ENCODE measurements at places on chromosomes 4 and X.

DNA sequence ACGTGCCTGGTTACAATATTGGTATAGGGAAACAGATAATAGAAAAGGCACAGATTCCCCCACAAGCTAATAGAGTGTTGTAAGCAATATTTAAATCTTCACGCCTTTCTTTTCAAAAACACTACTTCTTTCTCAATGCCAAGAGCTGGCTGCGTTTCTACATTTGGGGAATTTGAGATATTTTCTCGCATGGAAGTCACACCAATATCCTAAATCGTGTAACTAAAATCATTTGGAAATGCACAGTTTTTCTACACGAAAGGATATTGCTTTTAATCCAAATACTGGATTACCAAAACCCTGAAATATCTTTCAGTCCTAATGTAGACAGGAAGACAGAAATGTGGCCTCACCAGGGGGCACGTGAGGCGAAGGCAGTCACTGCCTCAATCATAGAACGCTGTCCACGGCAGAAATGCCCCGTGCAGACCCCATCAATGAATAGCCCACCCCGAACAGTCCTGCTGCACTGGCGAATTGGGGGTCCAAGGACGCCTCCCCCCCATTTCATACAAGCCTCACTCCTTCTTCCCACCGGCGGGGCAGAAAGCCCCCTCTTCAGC lies 106.6 kb downstream of the NSUN7 start:
- DNase-seq, result peak; percentile 40

DNA sequence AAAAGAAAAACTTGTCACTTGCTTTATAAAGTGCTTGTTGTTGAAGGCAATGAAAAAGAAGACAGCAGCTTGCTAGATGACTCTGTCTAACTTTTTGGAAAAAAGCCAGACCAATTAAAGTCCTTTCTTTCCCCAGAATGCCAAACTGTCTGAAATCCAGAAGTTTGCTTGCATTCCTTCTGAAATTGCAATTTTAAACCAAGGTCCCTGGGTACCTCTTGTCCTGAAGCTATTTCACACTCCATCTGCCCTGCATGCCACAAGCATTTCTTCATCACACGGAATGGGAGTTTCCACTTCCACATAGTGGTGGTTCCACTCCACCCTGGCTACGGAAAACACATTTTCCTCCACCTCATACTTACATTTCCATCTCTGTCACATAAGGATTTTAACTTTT lies 101.0 kb downstream of the PAPSS1 start:
- no peak for DNase-seq

DNA sequence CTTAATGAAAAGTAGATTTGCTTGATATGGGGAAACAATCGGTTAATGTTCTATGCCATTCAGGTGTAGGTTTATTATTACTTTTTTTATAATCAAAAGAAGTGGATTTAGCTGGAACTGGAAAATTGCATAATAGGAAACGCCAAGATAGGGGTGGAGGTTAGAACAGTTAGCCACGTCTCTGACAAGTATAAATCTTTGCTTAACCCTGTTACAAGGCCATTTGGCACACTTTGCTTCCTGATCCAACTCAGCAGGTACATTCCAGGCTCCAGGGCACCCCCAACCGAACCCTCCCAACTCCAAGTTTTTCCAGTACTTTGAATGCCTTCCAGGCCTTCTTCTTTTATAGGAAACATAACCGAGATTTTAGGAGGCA lies 50.6 kb upstream of the ACSL4 start:
- DNase-seq, result no peak

DNA sequence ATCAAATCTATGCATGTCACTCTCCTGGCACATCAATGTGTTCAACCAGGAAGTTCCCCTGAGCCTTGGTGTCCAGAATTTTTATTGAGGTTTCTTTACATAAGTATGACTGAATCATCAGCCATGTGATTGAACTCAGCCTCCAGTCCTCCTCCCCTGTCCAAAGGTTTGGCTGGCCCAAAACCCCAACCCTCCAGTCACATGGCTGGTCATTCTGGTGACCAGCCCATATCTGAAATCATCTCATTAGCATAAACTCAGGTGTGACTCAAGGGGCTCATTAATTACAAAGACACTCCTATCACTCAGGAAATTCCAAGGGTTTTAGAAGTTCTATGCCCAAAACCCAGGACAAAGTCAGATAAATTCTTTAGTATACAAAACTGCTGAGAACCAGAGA lies 20.6 kb upstream of the SUPT20HL2 start:
- DNase-seq, result no peak

- DNase-seq, result no peak
Measured at GRCh38 chr4:77349796-77350195, 192.8 kb downstream of the CCNG2 start.

DNA sequence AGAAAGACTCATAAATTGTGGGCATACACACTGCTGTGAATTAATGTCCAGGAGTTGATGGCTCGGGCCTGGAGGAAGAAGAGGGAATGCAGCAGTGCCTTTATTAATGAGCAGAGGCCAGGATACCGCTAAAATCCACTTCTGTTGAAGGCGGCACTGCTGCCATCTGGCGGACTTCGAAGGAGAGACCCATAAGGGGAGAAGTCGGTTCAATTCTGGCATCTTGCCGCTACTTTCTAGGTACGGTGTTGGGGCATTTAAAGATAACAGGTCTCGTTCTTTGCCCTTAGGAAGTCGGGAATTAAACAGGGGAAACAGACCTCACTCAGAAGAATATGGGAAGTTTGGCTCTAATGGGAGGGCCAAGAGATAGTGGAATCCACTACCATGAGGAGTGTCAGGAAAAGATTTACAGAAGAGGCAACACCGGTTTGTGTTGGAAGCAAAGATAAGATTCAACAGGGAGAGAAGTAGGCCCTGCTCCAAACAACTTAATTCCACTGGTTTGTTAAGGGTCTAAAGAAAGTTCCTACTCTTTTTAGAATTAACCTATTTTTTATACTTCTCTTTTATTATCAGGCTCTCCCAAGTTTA lies 133.6 kb upstream of the GIMD1 start:
- peak; percentile 70 for DNase-seq

DNA sequence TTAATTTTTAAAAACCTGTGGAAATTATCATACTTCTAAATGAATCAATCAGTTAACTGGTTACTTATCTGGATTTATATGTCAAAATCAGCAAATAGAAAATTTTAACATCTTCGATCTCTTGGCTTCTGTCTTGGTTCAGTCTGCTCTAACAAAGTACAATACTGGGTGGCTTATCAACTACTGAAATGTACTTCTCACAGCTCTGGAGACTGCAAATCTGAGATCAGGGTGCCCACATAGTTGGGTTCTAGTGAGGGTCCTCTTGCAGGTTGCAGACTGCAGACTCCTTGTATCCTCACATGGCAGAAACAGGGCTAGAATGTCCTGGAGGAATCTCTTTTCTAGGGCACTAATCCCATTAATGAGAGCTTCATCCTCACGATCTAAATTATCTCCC lies 1851.6 kb upstream of the TENM3 start:
- no peak for DNase-seq

DNA sequence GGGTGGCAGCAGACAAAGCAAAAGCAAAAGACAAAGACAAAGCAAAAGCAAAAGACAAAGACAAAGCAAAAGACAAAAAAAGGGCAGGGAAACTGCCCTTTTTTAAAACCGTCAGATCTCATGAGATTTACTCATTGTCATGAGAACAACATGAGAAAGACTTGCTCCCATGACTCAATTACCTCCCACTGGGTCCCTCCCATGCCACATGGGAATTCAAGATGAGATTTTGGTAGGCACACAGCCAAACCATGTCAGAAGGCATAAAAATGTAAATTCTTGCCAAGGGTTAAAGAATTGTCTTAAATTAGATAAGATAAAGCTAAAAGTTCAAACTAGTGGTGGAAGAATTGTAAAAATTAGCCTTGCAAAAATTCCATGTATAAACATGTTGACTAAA lies 419.7 kb downstream of the TRAM1L1 start:
- no peak for DNase-seq

DNA sequence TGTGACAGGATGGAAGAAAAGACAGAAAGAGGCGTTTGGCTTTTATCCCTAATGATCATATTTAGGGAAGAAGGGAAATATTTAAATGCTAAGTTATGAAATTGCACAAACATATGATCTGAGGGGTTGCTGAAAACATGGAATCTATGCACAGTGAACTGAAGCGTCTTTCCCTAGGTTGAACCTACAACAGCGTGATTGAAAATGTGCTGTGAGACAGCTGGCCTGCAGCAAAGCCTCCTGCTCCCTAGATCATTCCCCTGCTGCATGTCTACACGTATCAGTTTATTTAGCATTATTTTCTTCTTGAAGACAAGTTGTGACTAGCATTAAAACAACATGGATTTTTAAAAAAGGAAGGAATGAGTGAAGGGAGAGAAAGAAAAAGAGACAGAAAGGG lies 272.5 kb upstream of the TRAM1L1 start:
- no peak for DNase-seq

GRCh38 chrX:110086162-110086915 lies 83.4 kb downstream of the TMEM164 start:
- DNase-seq, result no peak

- no peak for DNase-seq
Measured at GRCh38 chrX:72071213-72071612, 60.5 kb downstream of the RTL5 start.

GRCh38 chr4:184972991-184973390 lies 45.3 kb upstream of the HELT start:
- DNase-seq, result no peak

DNA sequence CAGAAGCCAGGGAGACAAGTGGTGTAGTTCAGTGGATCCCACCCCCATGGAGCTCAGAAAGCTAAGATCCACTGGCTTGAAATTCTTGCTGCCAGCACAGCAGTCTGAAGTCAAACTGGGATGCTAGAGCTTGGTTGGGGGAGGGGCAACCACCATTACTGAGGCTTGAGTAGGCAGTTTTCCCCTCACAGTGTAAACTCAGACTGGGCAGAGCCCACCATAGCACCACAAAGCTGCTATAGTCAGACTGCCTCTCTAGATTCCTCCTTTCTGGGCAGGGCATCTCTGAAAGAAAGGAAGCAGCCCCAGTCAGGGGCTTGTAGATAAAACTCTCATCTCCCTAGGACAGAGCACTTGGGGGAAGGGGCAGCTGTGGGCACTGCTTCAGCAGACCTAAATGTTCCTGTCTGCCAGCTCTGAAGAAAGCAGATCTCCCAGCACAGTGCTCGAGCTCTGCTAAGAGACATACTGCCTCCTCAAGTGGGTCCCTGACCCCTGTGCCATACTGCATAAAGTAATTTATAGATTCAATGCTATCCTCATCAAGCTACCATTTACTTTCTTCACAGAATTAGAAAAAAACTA lies 163.2 kb downstream of the HHIP start:
- no peak for DNase-seq

DNA sequence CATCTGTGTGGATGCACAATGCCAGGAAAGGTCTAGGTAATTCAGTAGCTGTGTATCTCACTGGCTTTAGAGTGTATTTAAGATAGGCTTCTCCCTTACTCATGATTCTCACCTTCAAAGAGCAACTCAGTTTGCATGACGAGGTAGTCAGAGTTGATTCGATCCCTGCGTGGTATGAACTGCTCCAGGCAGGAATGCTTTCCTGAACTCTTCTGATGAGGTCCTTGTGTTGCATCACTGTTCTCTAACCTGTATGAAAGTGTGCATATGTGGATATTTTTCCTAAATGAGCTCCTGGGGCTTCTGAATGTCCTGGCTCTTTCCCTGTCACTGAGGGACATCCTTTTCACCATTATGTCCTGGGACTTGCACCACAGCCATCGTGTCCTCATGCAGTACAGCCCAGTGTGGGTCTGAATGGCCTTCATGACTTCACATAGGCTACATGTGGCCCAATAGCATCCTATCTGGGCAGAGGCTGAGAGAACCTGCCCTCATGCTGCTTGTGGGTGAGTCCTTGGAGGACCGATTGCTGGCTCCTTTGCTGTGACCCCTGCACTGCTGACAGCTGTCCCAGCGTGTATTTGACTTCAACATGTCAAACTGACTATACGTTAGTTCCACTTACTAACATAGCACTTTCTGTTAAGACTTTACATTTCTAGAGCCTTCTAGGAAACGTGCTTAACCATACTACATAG lies 65.3 kb upstream of the WDR1 start:
- no peak for DNase-seq

DNA sequence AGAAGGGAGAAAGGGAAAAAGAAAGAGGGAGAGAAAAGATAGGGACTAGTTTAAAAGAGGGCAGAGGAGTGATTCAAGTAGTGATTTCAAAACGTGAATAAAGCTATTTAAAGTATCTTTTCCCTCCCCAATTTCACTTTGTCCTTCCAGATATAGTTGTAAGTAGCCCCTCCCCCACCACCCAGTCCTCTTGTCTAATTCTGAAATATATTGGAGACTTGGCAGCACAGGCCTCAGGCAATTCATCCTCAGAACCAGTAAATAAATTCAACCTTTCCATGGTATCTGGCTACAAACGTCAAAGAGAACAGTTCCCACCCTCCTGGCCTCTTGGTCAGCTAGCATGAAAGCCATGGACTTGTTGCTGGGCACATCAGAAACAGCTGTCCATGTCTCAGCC lies 169.5 kb upstream of the SCML1 start:
- DNase-seq, result no peak

- DNase-seq, result no peak
Measured at GRCh38 chr4:113785781-113786180, 24.2 kb upstream of the CAMK2D start.

DNA sequence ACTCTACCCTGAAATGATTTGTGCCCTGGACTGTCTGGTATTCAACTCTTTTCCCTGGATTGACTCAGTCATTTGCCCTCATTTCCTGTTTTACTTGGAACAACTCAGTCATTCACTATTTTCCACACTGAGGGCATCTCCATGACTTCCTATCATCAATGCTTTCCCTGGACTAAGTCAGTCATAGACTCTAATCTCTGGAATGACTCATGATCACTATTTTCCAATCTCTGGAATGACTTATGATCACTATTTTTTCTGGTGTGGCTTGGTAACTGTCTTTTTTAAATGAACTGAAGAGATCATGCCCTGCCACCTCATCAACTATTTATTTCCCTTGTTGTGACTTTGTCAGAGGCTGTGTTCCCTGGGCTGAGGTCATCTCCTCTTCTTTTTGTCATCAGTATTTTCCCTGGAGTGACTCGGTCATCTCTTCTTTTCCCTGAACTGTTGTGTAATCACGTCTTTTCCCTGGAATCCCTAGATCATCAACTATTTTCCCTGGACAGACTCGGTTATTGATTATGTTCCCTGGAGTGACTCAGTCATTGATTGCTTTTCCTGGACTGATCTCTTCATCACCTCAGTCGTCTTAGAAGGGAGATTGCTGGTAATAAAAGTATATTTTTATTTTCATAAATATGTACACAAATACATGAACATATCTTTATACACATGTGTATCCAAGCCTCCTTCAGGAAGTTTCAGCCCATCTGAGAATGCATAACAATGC lies 327.1 kb upstream of the VCX start:
- DNase-seq, result no peak

GRCh38 chrX:15216280-15216679 lies 53.6 kb downstream of the ASB9 start:
- DNase-seq, result no peak

- no peak for DNase-seq
Measured at GRCh38 chr4:15100994-15101695, 98.9 kb downstream of the CPEB2 start.

DNA sequence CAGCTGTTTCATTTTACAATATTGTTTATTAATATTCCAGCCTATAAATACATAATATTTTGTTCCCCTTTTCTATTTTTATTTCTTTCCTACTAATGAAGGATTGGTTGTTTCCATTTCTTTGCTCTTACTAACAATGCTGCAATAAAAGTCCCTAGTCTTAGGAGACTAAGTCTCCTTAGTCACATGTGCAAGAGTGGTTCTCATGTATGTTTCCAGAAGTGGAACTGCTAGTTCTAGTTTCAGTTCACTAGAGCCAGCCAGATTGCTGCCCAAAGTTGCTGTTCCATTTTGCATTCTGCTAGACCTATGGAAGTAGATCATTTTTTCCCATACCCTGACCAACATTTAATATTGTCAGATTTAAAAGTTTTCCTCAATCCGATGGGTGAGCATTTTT lies 44.3 kb downstream of the CNGA1 start:
- no peak for DNase-seq

All from HAP-1 (cell line).